Osteoblast (primary cell): ENCODE measurements at places on chromosomes 2 and 18. TPM values are rescaled to one million over a fixed set of nuclear protein-coding genes. Genes with fewer than 3 reads are reported as not detected.

GRCh38 chr2:207230261-207231105, 64.7 kb upstream of the KLF7 start:
- no peaks in the 10 kb centered on the region for H3K27me3 ChIP-seq
- H3K36me3 ChIP-seq: no peaks in the 10 kb centered on the region
- H3K4me3 ChIP-seq: no peak overlapping the region
- peak overlapping the region; percentile 83 for H3K27ac ChIP-seq

DNA sequence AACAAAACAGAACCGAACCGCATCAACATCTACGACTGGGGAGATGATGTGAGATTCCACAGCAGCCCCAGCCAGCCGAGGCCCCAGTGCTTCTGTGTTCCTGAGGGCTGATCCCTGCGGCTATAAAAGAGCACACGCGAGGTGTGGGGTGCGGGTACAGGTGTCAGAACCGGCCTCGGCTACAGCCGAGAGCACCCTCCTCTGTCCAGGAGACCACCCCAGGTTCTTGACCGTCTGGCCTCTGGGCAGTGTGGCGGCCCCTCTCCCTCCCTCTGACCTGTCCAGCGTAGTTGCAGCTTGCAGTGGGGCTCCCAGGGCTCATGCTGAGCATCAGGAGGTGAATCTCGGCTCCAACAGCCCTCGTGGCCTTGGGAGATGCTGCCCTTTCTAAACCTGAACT, 23.7 kb downstream of the RTP5 start:
- H3K4me1 ChIP-seq: peaks cover 5% of the 10 kb centered on the region
- no peak overlapping the region for H3K27ac ChIP-seq
- H3K36me3 ChIP-seq: no peaks in the 10 kb centered on the region
- no peak overlapping the region for H3K4me3 ChIP-seq

Gene UGT1A9
- total RNA-seq: not detected in 2 replicates

DNA sequence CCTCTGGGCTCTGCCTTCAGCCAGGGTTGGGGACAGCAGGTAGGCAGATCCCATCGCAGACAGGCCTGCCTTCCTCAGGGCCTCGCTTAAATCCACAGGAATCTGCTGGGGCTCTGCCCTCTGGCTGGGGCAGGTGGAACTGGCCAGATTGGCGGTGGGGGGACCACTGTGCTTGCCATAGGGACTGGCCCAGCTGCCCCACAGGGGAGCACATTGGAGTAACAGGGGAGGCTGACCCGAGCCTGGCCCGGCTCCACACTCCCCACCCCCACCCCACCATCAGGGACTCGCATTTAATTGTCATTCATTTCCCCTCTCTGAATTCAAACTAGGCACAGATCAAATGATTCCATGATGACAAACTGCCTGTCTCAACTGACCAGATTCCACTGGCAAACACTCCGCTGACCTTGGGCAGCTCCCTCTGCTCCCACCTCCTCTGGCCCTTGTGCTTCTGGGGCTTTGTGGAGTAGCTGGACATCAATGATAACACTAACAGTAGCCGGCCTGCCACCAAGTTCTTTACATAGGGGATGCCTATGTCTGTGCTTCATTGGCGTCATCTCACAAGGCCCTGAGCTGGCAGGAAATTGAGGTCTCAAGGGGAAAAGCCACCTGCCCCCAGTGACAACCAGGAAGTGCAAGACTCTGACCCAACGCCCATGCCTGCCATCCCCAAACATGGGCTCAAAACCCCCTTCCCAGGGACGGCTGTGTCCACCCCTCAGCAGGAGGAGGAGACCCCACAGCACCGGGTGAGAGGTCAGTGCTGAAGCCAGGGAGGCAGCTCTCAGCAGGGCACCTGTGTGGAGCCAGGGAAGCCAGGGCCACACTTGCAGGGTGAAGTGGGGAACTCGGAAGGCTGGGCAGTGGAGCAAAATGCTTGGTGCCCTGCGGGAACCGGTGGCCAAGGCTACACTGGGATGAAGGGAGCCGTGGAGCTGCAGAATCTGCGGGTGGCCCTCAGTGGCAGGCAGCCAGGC, 2.1 kb upstream of the B3GNT7 start:
- DNase-seq: peak; percentile 89
- no peak overlapping the region for H3K4me3 ChIP-seq
- no peaks in the 10 kb centered on the region for H3K36me3 ChIP-seq
- no peak overlapping the region for H3K27ac ChIP-seq

GRCh38 chr2:42888321-42889245, 96.2 kb upstream of the HAAO start:
- H3K27ac ChIP-seq: peak overlapping the region; percentile 39
- H3K4me3 ChIP-seq: no peak overlapping the region
- H3K4me1 ChIP-seq: peaks cover 7% of the 10 kb centered on the region
- no peaks in the 10 kb centered on the region for H3K27me3 ChIP-seq
- H3K36me3 ChIP-seq: no peaks in the 10 kb centered on the region

Gene IL1F10
- not detected in 2 replicates for total RNA-seq

Gene KCNG3
- total RNA-seq: under 0.01 TPM in 1 of 2 replicates, not detected in the other

Gene SCG2
- 2.2 and 2.4 TPM in 2 replicates for total RNA-seq

DNA sequence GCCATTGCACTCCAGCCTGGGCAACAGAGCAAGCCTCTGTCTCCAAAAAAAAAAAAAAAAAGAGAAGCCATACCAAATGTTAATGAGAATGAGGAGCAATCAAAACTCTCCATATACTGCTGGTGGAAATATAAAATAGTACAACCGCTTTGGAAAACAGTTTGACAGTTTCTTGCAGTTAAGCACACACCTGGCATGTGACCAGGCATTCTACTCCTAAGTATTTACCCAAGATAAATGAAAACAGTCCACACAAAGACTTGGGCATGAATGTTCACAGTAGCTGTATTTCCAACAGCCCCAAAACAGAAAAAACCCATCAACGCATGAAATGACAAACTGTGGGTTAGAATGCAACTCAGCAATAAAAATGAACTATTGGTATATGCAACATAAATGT, 76.0 kb upstream of the ST8SIA5 start:
- DNase-seq: no peak
- H3K27ac ChIP-seq: no peak overlapping the region
- peaks cover 11% of the 10 kb centered on the region for H3K36me3 ChIP-seq
- H3K4me3 ChIP-seq: no peak overlapping the region
- H3K27me3 ChIP-seq: no peaks in the 10 kb centered on the region

Gene ANKRD36
- 27.9 and 35.9 TPM in 2 replicates for total RNA-seq

GRCh38 chr18:11995445-11996189, 14.3 kb downstream of the IMPA2 start:
- no peaks in the 10 kb centered on the region for H3K27me3 ChIP-seq
- peaks cover 14% of the 10 kb centered on the region for H3K4me1 ChIP-seq
- H3K4me3 ChIP-seq: no peak overlapping the region
- H3K36me3 ChIP-seq: no peaks in the 10 kb centered on the region

DNA sequence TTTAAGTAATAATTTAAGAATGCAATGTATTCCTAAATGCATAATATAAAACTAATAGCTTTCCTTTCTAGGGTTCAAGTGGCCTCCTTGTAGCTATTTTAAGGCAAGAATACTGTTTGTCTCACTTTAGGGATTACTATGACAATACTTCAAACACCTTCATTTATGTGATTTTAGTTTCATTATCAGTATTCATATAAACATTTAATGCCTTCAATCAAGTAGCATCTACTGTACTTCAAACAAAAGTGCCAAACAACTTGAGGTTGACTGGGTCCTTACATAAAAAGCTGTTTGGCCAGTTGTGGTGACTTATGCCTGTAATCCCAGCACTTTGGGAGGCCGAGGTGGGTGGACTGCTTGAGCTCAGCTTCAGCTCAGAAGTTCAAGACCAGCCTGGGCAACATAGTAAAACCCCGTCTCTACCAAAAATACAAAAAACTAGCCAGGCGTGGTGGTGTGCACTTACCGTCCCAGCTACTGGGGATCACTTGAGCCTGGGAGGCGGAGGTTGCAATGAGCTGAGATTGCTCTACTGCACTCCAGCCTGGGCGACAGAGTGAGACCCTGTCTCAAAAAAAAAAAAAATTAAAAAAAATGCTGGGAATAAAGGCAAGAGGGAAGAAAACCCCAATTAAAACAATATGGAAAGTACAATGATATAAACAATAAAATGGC, 9.3 kb downstream of the MEX3C start:
- no peak for DNase-seq
- H3K36me3 ChIP-seq: no peaks in the 10 kb centered on the region
- no peak overlapping the region for H3K4me3 ChIP-seq
- H3K27me3 ChIP-seq: no peaks in the 10 kb centered on the region

Gene MSH2
- 14.5 and 16.5 TPM in 2 replicates for total RNA-seq

- H3K27me3 ChIP-seq: no peaks in the 10 kb centered on the region
- H3K27ac ChIP-seq: no peak overlapping the region
- no peaks in the 10 kb centered on the region for H3K4me1 ChIP-seq
- no peak overlapping the region for H3K4me3 ChIP-seq
- H3K36me3 ChIP-seq: no peaks in the 10 kb centered on the region
These were observed 57.5 kb downstream of the PAX3 start for GRCh38 chr2:222241128-222241870.

Gene FBLN7
- 5.3 and 5.8 TPM in 2 replicates for total RNA-seq

GRCh38 chr2:157480182-157480961, 36.5 kb upstream of the CYTIP start:
- peaks cover 20% of the 10 kb centered on the region for H3K4me1 ChIP-seq
- peak overlapping the region; percentile 9 for H3K27ac ChIP-seq
- peak; percentile 81 for DNase-seq
- H3K4me3 ChIP-seq: no peak overlapping the region
- H3K27me3 ChIP-seq: no peaks in the 10 kb centered on the region
- H3K36me3 ChIP-seq: no peaks in the 10 kb centered on the region

DNA sequence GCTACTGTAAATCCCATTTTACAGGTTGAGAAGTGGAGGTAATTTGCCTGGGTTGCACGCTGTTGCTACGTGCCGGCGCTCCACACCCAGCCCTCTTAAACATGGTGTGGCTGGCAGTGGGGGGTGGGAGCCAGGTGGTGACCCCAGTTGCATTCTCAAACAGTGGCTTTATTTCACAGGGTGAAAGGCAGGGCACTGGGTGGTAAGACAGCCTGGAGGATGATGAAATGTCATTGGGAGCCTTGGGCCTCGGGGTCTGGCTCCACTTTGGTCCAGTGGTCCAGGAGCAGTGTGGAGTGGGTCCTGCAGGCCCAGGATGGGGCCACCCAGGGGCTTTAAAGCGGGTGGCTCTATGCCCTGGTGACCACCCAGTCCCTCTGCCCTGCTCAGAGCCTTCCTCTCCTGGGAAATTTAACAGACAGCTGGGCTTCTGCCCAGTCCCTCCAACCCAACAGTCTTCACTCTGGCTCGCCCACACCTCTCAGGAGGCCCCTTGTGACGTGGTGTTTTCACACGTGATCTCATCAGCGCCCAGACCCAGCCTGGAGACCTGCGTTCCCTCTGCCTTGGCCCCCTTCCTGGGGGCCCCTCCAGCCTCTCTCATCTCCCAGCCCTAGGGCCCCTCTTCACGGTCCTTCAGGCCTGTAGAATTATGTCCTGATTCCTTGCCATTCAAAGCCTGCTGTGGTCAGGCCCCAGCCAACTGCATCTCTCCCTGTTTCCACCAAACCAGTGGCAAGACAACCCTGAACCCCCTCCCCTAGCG, 92.5 kb downstream of the INHBB start:
- DNase-seq: peak; percentile 54
- no peak overlapping the region for H3K4me3 ChIP-seq
- no peaks in the 10 kb centered on the region for H3K36me3 ChIP-seq
- peaks cover 32% of the 10 kb centered on the region for H3K27me3 ChIP-seq

GRCh38 chr2:37631698-37632097, 39.7 kb downstream of the CDC42EP3 start:
- H3K36me3 ChIP-seq: no peaks in the 10 kb centered on the region
- H3K4me3 ChIP-seq: no peak overlapping the region

- no peak overlapping the region for H3K27ac ChIP-seq
- no peaks in the 10 kb centered on the region for H3K4me1 ChIP-seq
- no peaks in the 10 kb centered on the region for H3K27me3 ChIP-seq
These were observed 203.3 kb downstream of the PIEZO2 start for GRCh38 chr18:10946058-10946457.

DNA sequence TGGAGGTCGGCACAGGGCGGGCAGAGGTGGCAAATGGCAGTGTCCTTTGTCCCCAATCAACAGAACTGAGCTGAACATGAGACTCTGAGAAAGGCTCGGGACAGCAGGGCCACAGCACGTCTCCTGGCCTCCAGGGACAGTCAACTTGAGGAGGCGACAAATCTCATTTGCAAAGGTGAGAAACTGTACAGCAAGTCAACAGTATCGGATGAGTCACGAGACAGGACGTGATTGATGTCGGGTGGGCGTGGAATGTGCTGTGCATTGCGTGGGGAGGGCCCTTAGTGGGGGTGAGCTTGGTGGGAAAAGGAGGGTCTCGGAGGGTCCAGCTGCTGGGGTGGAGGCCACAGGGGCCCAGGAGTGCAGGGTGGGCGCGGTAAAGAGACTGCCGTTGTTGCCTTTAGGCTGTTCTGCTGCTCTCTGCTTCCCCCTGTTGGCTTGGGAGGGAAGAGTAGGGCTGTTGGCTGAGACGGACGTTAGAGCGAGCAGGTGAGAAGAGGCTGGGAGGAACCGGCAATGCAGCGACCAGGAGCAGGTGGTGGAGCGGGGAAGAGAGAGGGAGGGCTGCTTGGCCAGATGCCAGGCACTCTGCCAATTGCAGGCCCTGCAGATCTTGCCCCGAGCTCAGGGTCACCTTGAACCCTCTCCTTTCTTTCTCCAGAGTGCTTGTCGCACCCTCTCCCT, 164.3 kb downstream of the BCL2 start:
- peak; percentile 60 for DNase-seq
- H3K4me1 ChIP-seq: no peaks in the 10 kb centered on the region
- H3K4me3 ChIP-seq: no peak overlapping the region
- H3K36me3 ChIP-seq: no peaks in the 10 kb centered on the region
- peaks cover 20% of the 10 kb centered on the region for H3K27me3 ChIP-seq

- H3K4me1 ChIP-seq: no peaks in the 10 kb centered on the region
- peak; percentile 72 for DNase-seq
- peaks cover 8% of the 10 kb centered on the region for H3K27me3 ChIP-seq
- no peak overlapping the region for H3K27ac ChIP-seq
These were observed 55.0 kb upstream of the CTDP1 start for GRCh38 chr18:79624356-79625170.

- no peaks in the 10 kb centered on the region for H3K4me1 ChIP-seq
- H3K27me3 ChIP-seq: no peaks in the 10 kb centered on the region
- no peak overlapping the region for H3K4me3 ChIP-seq
- H3K27ac ChIP-seq: no peak overlapping the region
These were observed 216.9 kb downstream of the BCL11A start for GRCh38 chr2:60336442-60337141.

Gene POTEC
- 0.29 and 0.36 TPM in 2 replicates for total RNA-seq

- H3K4me3 ChIP-seq: no peak overlapping the region
- no peak overlapping the region for H3K27ac ChIP-seq
- H3K36me3 ChIP-seq: no peaks in the 10 kb centered on the region
- peaks cover 4% of the 10 kb centered on the region for H3K4me1 ChIP-seq
These were observed 253.8 kb upstream of the LYPD1 start for GRCh38 chr2:132923787-132924186.

Gene SLC5A7
- total RNA-seq: not detected in 2 replicates

DNA sequence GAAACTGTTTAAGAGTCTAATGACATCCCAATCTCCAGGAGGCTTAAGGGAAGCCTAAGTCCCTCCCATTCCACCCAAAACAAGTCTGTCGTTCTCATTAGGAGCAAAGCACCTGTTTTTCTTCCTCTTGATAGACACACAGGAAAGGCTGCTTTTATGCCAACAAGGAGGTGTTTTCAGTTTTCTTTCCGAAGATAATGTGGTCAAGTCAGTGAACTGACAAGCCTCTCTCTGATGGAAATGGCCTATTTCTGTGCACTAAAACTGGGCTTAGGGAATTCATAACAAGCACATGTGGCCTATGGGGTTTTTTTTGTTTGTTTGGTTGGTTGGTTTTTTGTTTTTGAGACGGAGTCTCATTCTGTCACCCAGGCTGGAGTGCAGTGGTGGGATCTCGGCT, 36.2 kb downstream of the FBLN7 start:
- no peak overlapping the region for H3K27ac ChIP-seq
- H3K36me3 ChIP-seq: no peaks in the 10 kb centered on the region
- H3K27me3 ChIP-seq: no peaks in the 10 kb centered on the region
- no peak for DNase-seq
- H3K4me3 ChIP-seq: no peak overlapping the region
- peaks cover 12% of the 10 kb centered on the region for H3K4me1 ChIP-seq
